Right forelimb (tissue), 1 donor: ENCODE measurements at places on chromosomes 2 and 18.

DNA sequence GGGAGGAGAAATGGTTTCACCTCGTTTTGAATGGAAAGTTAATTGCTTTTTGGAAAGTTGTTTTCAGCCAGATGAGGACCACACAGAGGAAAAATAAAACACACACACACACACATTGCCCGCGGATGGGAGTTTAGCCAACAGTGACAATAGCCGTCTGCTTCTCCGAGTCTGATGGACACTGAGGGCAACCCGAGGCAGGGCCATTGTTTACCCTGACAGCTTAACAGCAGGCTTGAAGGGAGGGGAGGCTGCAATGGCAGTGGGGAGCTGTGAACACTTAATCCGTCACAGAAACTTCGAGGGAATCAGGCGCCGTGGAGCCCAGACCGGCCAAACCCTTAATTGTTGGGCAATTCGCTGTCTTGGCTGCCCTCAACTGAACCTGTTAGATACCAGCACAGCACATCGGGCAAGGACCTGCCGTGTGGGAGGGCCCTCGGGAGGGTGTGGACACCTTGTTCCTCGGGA, 145.9 kb downstream of the ACKR3 start:
- no peak for DNase-seq

GRCh38 chr18:42025491-42025890, 70.5 kb downstream of the PIK3C3 start:
- DNase-seq: no peak

GRCh38 chr18:74331404-74331803, 15.8 kb downstream of the C18orf63 start:
- DNase-seq: no peak

GRCh38 chr2:183059561-183059960, 19.0 kb upstream of the DUSP19 start:
- no peak for DNase-seq

GRCh38 chr2:126975671-126976655, 77.3 kb downstream of the TEX51 start:
- DNase-seq: no peak

GRCh38 chr2:104431701-104432121, 422.2 kb upstream of the POU3F3 start:
- DNase-seq: no peak

GRCh38 chr2:106156305-106157296, 37.5 kb downstream of the UXS1 start:
- no peak for DNase-seq

- DNase-seq: no peak
These were observed 89.5 kb downstream of the PTH2R start for GRCh38 chr2:208496129-208496528.

- no peak for DNase-seq
These were observed 209.3 kb downstream of the TDRD15 start for GRCh38 chr2:21332993-21333625.

GRCh38 chr2:126834006-126834659, 64.6 kb upstream of the TEX51 start:
- DNase-seq: no peak

GRCh38 chr2:70657246-70657645, 103.6 kb upstream of the TGFA start:
- no peak for DNase-seq

GRCh38 chr2:34305587-34305986, 706.5 kb upstream of the FAM98A start:
- no peak for DNase-seq

GRCh38 chr2:18896125-18896764, 306.9 kb upstream of the NT5C1B start:
- no peak for DNase-seq

DNA sequence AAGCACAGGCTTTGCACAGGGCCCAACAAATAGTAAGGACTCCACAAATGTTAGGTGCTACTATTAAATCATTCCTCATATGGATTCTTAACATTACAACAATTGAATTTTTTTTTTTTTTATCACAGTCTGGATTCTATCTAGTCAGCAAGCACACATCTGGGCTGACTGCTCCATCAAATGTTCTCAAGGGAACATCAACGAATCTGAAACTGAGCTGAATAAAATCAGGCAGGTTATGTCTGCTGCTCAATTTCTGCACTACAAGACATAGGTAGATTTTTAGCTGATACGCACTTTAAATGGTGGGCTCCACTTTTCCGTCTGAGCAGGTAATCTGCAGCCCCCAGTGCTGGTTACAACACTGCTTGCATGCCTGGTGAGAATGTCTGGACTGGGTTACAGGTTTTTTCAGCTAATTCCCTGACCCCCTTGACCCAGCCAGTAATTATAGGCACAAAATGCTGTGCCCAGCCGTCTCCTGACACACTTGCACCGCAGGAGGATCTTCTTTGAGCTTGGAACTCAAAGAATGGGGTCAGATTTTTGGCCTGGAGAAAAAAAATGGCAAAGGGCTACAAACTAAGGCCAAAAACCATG, 44.6 kb downstream of the ADD2 start:
- no peak for DNase-seq

- no peak for DNase-seq
These were observed 143.3 kb downstream of the PDE1A start for GRCh38 chr2:182283512-182283911.

DNA sequence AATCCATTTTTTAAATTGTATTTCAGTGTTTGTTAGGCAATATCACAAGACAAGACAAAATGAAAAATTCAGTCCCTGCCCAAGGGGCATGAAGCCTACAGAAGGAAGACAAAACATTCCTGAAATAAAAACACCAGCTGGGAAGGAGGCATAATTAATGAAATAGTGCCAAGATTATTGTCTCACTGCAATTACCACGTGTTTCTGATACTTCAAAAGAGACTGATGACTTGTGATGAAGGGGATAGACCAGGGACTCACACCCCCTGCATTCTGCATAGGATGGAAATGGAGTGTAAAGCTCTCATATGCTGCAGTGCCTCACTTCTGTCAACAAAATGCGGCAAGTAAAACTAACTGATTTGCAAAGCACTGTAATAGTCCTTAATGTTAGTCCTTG, 178.1 kb downstream of the BARD1 start:
- DNase-seq: no peak

- DNase-seq: no peak
These were observed 61.7 kb downstream of the STK39 start for GRCh38 chr2:168185583-168186274.

GRCh38 chr2:102106133-102106556, 36.4 kb upstream of the IL1R1 start:
- DNase-seq: no peak

GRCh38 chr2:105652014-105652796, 92.5 kb upstream of the NCK2 start:
- no peak for DNase-seq

DNA sequence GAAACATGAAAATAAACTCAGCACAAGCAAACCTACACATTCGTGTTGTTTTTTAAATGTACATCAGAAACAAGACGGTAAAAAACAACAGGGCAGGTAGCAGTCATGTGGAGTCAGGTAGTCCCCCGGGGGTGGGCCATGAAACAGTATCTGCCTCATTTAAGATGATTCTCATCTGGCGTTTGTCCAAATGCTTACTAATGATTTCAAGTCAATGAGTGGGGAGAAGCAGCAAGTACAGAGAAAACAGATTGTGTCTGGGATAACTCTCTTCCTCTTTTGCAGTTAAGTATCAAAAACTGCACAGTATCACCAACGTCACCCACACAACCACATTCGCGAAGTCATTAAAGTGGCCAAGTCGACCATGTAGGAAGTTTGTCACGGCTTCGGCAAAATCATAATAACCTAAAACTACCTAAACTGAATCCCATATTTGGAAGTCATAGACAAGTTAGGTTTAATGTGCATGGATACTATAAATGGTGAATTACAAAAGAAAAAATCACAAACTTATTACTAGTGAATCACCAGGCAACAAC, 1.3 kb downstream of the LAPTM4A start:
- DNase-seq: no peak

DNA sequence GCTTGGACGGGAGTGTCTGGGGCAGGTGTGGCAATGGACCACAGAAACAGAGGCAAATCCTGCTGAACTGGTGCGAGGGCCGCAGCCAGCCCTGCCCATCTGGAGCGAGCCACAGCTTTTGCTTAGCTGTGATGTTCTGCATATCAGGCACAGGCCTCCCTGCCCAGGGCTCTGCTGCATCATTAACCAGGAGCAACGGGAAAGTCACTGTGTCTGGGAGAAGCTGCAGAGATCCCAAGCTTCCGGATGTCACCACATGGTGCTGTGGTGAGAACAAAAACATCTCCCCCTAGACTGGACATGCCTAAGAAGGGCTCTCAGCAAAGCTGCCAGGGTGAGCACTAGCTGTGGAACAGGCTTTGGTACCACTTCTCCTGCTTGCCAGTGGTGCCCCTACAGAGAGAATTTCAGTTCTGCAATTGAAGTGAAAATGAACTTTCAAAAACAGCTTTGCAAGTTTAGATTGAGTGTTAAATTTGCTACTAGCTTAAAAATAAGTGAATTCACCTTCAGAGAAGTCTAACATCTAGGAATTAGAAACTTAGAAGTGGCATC, 172.9 kb upstream of the MYT1L start:
- no peak for DNase-seq

- no peak for DNase-seq
These were observed 24.2 kb downstream of the PSMD14 start for GRCh38 chr2:161332371-161332967.

- DNase-seq: no peak
These were observed 110.5 kb downstream of the ZFP36L2 start for GRCh38 chr2:43115881-43116280.

- peak; percentile 40 for DNase-seq
These were observed 15.7 kb downstream of the GPR35 start for GRCh38 chr2:240640939-240641338.

GRCh38 chr18:74023220-74023619, 124.4 kb downstream of the FBXO15 start:
- DNase-seq: no peak

DNA sequence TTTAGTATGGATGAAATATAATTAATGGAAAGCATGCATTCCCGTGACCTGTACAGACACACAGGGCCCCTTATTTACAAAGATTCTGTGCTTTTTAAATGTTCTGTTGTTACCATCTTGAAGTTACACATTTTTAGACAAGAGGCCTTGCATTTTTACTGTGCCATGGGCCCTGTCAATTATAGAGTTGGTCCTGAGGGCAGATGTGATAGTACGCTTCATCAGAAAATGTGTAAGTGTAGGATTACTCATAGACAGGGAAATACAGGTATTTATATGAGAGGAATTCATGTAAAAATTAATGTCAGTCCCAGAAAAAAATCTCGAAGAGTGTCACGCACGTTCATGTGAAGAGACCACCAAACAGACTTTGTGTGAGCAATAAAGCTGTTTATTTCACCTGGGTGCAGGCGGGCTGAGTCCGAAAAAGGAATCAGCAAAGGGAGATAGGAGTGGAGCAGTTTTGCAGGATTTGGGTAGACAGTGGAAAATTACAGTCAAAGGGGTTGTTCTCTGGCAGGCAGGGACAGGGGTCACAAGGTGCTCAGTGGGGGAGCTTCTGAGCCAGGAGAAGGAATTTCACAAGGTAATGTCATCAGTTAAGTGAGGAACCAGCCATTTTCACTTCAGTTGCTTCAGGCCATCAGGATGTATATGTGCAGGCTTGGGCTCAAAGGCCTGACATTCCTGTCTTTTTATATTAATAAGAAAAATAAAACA, 12.2 kb upstream of the ALPK2 start:
- DNase-seq: no peak

DNA sequence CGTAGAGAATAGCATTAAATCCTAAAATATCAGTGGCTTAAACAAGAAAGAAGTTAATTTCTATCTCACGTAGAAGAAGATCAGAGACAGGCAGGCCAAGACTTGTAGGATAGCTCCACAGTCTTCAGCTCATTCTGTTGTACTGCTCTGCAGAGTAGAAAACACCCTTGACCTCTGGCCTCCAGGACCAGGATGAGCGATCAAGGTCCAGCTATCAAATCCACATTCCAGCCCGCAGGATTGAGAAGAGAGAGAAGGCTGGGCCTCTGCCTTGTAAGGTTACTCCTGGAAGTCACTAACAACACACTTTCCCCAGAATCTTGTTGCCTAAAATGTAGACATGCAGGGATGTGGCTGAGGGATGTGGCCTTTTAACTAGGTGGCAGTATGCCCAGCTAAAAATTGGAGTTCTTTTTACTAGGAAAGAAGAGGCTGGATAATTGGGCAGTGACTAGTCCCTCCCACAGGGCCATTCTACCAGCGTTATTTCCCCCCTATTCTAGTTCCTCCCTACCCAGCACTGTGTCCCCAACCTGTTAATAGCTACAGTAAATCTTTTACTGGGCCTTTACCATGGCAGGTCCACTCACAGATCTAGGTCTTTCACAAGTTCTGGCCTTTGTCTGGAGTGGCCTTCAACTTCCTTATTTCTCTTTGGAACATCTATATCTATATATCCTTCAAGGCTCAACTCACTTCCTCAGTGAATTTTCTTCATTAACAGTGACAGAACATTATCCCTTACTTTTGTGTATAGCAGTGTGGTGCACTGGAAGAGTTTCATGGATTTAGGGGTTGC, 165.0 kb downstream of the DIS3L2 start:
- DNase-seq: no peak

DNA sequence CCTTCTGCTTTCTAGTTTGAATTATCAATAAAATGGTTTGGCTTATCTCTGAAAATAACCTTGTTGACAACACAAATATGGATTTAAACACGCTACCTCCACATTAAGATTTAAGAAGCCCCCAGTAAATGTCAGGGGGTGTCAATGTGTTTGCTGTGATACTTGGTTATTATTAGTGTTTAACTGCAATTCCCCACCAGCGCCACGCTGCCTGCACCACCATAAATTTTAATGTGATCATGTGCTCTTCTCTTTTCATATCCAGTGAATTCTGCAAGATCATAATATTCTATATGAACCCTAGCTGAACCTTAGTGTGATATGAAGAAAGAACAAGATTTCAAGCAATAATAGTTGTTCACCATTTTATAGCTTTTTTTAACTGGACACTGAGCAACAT, 330.7 kb downstream of the AGPS start:
- DNase-seq: no peak

GRCh38 chr2:181112916-181113315, 132.5 kb downstream of the UBE2E3 start:
- DNase-seq: no peak

GRCh38 chr2:20425884-20426283, 21.0 kb upstream of the RHOB start:
- peak; percentile 30 for DNase-seq

- DNase-seq: no peak
These were observed 207.3 kb downstream of the TRIB2 start for GRCh38 chr2:12923907-12924610.

DNA sequence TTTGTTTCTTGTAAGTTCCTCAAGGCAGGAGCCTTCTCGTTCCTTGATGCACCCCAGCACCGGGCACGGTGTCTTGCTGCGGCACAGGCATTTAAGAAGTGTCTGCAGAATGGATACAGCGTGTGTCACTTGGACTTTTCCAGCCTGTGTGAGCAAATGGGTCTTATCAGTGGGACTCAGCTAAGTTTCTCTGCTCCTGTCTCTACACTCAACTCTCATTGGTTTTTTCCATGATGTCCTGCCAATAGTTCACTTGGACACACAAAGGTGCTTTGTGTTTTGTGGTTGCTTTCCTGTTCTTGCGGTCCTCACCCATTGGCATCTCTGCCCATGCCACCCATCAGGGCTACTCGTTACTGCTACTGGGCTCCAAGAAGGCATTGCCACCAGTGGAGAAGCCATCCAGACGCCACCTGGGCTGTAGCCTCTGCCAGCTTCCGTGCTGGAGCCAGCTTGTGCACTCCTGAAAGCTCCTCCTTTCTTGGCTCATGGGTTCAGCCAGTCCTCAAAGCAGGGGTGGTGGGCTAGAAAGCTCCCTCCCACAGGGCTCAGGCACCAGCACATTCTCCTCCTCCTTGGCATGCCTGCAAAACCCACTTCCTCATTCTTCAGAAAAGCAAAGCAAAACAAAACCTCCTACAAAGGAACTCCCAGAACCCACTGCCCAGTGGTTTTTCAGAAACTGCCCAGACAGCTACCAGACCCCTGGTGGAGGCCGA, 41.4 kb downstream of the IL1R2 start:
- DNase-seq: peak; percentile 60
